COR-L47 (cell line): ENCODE measurements at places on chromosomes 3 and 15.
A peak's percentile ranks its signal among the peaks of the same experiment; 100 is the strongest.

DNA sequence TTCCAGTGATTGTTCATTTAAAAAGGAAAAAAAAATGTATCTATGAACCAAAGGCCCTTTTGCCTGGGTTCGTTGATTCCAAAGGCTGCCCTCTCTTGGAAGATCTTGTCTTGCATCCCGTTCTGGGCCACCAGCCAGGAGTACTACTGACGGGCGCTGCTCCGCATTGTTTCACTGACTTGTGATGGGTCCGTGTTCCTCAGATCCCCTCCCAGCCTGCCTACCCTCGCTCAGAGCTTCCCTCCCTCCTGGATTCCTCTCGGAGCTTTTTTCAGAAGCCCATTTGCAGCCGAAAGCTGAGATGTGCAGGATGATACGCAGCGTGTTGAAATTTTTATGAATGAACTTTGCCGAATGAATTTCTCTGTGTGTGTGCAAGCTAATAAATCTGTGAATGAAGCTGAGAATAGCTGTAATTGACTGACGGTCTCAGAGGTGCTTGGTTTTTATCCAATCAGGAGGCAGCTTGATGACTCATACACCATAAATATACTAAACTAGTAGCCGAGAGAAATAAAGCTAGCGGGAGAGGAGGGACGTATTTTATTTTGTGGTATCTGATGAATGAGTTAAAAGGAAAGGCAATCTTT is at the start of gene SHC4:
Gene SHC4, minus strand, starts transcription at position 396 of the 590 bp plus-strand sequence. CDS start 904 bp downstream, outside the sequence.
- peak; percentile 57 for DNase-seq

GRCh38 chr3:62531981-62532380 is 158.6 kb upstream of the FEZF2 start:
- DNase-seq = no peak

DNA sequence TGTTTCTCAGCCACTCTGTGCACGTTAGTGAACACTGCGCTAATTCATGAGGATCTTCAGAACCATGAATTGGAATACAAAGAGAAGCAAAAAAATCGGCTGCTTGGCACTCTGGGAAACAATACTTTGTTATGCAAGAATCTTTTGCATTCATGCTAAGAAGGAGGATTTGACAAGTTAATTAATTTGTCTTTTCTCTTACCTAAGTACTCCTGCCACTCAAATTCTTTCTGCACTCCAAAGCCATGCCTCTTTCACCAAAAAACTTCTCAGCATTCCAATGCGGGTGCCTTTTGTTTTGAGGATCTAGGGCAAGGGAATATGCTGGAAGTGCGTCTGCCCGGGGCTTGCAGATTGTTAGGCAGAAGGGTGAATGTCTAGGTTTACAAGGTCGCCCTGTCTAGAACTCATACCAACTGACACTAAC is 11.3 kb upstream of the KAT2B start:
- no peak for DNase-seq

DNA sequence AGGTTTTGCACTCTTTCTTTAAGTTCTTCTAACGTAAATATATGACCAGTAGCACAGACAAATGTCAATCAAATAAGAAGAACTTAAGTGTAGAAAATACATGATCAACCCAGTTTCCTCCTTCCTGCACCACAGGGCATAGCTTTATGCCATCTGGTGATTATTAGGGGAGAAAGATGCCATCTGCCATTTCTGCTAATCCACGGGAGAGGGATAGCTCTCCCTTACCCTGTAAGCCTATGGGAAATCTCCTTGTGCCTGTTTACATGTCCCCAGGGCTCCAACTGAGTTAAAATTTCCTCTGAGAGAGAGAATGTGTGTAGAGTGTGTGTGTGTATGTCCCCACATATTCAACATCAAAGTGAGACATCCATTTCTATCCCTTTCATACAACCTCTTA is 135.9 kb downstream of the RSL24D1 start:
- DNase-seq = no peak

- peak; percentile 25 for DNase-seq
Measured at GRCh38 chr3:172751175-172751704, 714 bp downstream of the ECT2 start.

GRCh38 chr3:66463054-66463631 is 37.7 kb downstream of the LRIG1 start:
- DNase-seq = no peak

DNA sequence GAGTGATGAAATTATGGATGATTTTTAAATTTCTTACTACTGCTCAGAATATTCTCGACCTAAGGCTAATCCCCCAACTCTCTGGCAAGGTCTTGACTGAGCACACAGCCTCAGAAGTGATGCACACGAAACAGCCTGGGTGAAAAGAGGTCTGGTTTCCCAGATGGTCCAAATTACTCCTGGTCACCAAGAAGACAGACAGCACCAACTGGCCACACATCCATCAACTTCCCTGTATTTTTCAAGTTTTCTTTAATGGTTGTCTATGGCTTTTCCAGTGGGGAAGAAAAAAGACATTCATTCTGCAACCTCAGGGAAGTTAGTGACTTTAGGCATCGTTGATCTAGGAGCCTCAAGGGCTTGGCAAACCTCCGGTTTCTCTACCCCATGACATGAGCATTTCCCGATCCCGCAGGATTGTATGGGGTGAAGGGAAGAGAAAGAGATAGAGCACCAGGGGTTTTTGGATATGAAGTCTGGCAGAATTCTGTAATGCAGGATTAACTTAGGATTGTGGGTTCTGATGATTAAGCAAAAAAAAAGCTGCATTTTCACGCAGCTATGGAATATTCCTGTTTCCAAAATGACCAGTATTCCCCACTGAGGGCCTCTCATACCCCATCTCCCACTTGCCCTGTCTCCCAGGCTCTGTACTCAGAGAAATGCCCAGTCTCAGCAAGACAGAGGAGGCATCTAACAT is 62.2 kb downstream of the UMPS start:
- no peak for DNase-seq

DNA sequence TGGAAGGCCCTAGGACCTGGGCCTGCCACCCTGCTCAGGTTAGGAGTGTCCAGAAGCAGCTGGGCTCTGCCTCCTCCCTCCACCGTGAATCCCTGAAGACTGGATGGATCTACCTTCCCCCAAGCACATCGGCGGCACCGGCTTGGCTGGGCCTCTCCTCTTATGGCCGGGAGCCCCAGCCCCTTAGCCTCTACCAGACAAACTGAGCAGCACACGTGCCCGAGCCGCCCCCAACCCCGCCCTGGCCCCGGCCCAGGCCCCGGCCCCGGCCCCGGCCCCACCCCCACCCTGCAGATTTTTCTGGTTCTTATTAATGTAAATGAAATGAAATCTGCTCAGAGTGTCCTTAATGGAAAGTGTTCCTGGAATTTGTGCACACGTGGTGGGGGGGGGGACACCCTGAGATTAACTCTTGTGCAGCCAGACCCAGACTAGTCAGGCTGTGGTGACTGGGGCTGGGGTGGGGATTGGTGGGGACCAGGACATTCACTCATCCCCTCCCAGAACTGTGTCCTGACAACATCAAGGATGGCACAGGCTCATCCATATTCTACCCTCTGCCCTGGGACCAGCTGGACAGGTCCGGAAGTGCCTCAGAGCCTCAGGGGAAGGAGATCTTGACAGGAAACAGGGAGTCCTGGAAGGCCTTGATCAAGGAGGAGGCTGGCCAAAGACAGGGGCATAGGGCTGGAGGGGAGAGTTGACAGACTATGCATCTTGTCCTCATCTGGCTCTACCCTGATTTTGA is 30.9 kb upstream of the SEMA3F start:
- DNase-seq = no peak

- no peak for DNase-seq
Measured at GRCh38 chr3:21893242-21893641, 142.2 kb upstream of the ZNF385D start.

DNA sequence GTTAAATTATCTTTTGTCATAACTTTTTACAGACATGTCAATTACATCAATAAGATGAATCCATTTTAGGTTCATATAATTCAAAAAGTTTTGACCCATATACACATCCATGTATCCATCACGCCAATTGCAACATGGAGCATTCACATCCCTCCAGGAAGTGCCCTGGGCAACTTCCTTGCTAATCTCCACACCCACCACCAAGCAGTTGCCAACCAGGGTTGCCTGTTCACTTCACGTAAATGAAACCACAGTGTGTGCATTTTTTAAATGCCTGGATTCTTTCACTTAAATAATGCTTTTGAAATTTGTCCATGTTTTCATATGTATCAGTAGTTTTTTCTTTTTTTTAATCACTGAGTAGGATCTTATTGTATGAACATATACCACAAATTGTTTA is 40.7 kb upstream of the LYZL4 start:
- DNase-seq = no peak

DNA sequence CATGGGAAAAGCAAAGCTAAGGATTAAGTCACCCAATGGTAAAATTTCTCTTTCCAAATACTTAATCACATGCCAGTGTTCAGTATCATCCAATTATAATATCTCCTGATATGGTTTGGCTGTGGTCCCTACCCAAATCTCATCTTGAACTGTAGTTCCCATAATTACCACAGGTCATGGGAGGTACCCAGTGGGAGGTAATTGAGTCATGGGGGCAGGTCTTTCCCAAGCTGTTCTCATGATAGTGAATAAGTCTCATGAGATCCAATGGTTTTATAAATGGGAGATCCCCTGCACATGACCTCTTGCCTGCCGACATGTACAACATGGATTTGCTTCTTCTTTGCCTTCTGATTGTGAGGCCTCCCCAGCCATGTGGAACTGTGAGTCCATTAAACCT is 26.1 kb upstream of the NMB start:
- no peak for DNase-seq

GRCh38 chr3:178084938-178085816 is 451.1 kb upstream of the KCNMB2 start:
- DNase-seq = peak; percentile 98

- DNase-seq = no peak
Measured at GRCh38 chr15:66789029-66790025, 87.3 kb downstream of the SMAD6 start.

DNA sequence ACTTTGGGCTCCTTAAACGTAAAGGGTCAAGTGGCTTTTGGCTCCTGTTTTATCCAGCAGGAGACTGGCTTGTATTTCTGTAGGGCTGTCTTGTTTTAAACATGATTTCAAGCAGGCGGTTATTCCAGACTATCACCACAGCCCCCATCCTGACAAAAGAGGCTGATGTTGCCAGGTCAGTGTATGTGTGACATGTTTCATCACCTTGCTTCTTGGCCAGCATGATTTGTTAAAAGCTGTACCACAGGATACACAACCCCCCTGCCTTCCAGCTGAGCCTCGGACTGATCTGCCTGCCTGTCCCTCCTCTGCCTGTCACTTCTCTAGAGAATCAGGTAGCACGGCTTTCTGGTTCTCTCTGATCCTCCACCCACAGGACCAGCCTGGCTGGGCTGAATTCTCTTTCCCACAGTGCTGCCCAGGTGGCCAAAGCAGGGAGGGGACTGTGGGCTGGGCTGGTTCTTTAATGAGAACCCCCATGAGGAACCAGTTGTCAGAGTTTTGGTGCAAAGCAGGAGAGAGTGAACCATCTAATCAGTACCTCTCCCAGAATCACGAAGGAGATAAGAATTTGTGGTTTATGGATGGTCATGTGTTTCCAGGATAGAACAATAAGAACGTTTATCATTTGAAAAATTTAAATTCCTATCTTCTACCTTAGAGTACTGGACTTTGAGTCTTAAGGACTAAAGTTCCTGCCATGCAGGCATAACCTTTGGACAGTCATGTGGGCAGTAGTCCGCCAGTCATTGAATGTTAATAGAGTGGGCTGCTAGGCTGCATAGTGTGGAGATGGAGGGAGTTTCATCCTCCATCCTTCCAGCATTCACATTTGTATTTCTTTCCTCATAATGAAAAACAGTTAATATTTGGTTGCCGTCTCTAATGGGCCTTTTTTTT is 8.8 kb downstream of the ABHD6 start:
- DNase-seq = no peak

DNA sequence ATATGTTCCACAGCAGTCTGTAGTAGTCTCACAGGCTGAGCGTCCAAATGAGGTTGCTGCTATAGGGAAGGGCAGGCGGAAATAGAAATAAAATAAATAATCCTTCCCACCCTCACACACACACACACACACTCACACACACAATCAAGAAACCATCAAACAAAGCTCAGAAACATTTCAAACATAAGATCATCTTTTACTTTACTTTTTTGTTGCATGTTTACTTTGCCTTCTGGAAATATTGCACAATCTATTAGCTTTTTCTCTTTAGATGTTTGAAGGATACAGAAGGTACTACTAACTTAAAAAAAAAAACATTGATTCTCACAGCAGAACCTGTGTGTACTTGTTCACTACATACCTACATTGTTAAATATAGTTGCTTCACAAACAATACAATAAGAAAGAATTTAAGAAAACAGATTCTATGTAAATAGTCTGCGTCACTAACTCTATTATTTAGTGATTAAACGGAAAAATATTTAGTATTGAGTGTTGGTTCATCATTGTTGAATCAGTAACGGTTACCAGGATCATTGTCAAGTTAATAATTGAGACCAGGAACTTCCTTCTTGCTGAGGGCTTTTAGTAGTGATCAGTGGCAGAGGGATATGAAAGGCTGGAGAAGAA is 20.5 kb downstream of the ALCAM start:
- no peak for DNase-seq

DNA sequence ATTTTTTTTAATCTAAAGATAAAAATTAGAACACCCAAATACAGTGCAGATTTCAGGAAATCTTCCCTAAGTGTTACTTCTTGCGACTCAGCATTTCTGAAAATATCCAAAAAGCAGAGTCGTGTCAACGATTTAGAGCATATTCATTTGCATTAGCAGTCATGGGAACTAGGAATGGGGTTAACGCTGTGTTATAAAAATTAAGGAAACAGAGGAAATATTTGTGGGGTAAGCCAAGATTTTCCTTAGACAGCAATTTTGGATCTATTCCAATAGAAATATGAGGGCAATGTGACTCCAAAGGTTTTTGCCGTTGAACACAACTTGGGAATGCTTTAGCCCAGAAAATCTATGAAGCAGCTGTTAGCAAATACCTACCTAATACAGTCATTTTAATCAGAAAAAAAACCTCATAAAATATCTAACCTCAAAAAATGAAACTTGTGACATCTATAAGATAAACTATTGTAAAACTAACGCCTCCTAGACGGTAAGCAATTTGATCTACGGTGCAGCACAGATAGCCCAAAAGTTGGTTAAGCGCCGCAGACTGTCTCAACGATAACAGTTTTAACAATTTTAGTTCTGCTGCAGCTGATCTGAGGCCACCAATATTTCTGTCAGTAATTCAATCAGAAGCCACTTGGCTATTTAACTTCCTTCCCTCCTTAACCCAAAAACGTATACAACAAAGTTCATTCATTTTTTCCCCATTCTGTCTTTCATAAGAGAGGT is 5.8 kb upstream of the ATP11B start:
- no peak for DNase-seq

- no peak for DNase-seq
Measured at GRCh38 chr15:69823223-69823907, 274.4 kb downstream of the TLE3 start.

DNA sequence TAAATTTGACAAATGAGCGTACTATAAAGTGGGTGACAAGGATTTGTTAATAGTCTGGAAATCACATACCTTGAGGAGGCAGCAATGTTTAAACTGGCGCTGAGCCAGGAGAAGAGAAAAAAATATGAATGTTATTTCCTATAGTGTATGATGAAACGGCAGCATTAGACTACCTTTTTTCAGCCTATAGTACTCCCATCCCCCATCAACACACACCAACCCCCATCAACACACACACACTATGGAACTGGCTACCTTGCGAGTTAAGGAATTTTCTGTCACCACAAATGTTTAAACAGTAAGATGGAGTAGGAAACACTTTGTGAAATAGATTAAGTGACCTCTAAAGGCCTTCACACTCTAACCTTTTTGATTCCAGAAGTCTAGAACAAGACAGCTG is 46.8 kb upstream of the ZCWPW2 start:
- DNase-seq = no peak

GRCh38 chr3:191324936-191325335 is 4.3 kb upstream of the CCDC50 start:
- DNase-seq = no peak

GRCh38 chr3:158801696-158802408 is at the start of gene MFSD1:
MFSD1 (plus strand) TSS chr3:158802054; CDS start chr3:158802153, 99 bp downstream.
- DNase-seq = peak; percentile 91
